ENCODE measurements at places on chromosomes 2 and 18. TPM values are rescaled to one million over a fixed set of nuclear protein-coding genes. Genes with fewer than 3 reads are reported as not detected.

HOXD13 gene
- total RNA-seq: not detected

NTSR2 gene
- total RNA-seq: not detected

PPM1G gene
- total RNA-seq: 32.0 TPM

GRCh38 chr2:48755473-48755872 lies at the start of gene LHCGR:
LHCGR (minus strand) TSS chr2:48755724; CDS start chr2:48755671, 53 bp downstream.
- no peak for DNase-seq

DNA sequence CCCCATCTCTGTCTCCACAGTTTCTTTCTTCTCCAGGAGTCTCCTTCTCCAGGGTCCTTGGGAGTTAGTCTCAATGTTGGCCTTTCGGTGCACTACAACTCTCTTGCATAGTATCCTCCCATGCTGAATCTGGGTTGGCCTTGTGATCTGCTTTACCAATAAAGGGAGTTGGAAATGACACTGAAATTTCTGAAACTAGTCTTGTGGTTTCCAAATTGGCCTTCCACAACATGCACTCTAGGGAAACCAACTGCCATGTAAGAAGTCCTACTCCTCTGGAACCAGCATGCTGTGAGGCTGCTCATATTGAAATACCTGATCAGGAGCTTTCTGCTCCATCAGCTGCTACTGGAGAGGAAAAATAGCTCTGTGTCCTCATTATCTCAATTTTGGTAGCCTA lies 9.9 kb upstream of the ABHD3 start:
- DNase-seq: no peak

- DNase-seq: no peak
Measured at GRCh38 chr18:53018791-53019190, 678.8 kb downstream of the DCC start.

DNA sequence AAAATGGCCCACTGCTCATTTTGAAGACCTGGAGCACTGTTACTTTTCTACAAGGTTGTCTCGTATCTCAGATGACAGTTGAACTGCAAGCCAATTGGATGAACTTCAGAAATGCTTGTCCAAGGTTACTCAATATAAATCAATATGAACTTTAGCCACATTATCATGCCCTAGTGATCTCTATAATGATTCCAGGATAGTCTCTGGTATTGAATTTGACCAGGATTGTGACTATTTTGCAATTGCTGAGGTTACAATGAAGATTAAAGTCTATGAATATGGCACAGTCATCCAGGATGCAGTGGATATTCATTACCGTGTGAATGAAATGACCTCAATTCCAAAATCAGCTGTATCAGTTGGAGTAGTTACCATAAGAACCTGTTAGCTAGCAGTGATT lies 196.0 kb upstream of the RAB12 start:
- no peak for DNase-seq

GRCh38 chr2:223528036-223528435 lies 74.1 kb downstream of the SCG2 start:
- DNase-seq: no peak

DNA sequence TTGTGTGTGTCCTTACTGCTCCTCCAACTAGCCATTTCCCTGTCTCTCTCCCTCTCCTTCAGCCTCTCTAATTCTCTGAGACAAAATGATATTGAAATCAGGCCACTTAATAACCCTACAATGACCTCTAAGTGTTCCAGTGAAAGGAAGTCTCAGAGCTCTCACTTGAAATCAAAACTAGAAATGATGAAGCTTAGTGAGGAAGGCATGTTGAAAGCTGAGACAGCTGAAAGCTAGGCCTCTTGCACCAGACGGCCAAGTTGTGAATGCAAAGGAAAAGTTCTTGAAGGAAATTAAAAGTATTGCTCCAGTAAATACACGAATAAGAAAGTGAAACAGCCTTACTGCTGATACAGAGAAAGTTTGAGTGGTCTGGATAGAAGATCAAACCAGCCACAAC lies 72.9 kb downstream of the PRKCE start:
- no peak for DNase-seq

DNA sequence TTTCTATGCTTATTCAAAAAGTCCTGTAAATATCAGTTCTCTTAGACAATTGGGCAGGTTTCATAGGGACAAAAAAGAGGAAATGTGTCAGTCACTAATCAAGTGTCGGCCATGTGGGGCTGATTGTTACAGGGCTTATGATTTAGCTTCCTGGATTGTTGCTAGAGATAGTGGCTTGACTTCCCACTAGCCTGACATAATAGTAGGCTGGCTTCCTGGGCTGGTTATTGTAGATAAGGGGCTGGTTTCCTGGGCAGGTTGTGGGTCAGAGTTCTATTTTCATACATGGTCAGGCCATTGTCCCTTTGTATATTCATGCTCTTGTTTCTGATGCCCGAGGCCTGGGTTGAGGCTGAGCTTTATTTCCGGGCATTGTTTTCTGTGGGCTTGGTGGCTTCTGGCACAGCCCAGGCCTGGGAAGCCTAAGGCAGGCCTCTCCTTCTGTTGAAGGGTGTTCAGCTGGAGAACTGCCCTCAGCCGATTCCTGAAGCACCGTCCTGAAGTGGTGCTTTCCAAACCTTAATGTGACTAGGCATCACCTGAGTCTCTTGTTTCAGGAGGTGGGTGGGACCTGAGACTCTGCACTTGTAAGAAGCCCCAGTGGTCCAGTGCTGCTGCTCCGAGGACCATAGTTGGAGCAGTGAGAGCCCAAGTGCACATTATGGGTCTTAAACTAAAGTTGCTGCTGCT lies 37.0 kb downstream of the CD8B2 start:
- no peak for DNase-seq
